T-helper 17 cell (primary cell): ENCODE measurements at places on chromosomes 11 and 22. TPM values are rescaled to one million over a fixed set of nuclear protein-coding genes. Genes with fewer than 3 reads are reported as not detected.

BTG4 gene
- total RNA-seq, result not detected

TXN2 gene
- 27.0 TPM for total RNA-seq

ART5 gene
- not detected for total RNA-seq

ELMOD1 gene
- not detected for total RNA-seq

ASPHD2 gene
- total RNA-seq, result 2.4 TPM

ACRV1 gene
- not detected for total RNA-seq

DDX17 gene
- 546 TPM for total RNA-seq

PDGFB gene
- 2.8 TPM for total RNA-seq

CSF2RB gene
- 5.1 TPM for total RNA-seq
